ENCODE measurements at places on chromosomes 2 and 18.

DNA sequence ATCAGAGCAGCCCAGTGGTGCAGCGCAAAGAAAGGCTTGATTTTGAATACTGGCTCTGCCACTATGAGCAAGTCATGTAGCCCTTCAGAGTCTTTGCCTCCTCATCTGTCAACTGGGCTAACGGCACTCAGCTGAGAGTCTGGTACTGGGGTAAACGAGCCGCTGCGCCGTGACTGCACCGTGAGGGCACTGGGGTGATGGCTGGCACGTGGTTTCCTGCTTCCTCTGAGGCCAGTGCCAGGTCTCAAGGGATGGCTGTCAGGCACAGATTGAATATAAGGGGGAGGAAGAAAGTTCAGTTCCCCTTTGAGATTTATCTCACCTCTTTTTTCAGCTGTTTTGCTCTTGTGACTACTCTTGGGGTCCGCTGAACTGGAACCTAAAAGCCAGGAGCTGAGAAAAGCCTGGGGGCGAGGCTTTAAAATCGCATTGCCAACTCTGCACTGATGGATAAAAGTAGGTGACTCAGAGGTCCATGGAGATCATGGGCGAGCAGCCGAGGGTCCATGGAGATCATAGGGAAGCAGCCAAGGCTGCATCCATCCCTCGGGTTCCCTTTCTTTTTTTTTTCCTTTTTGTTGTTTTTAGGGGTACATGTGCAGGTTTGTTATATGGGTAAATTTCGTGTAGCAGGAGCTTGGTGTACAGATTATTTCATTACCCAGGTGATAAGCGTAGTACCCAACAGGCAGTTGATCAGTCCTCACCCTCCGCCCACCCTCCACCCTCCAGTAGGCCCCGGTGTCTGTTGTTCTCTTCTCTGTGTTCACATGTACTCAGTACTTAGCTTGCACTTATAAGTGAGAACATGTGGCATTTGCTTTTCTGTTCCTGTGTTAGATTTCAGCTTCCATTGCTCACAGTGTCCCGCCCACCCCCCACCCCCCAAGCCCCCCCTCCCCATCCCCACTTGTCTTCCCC lies 114.3 kb downstream of the SPP2 start:
- no peak for DNase-seq

- DNase-seq, result no peak
These were observed 378.3 kb downstream of the EN1 start for GRCh38 chr2:118469103-118469502.

DNA sequence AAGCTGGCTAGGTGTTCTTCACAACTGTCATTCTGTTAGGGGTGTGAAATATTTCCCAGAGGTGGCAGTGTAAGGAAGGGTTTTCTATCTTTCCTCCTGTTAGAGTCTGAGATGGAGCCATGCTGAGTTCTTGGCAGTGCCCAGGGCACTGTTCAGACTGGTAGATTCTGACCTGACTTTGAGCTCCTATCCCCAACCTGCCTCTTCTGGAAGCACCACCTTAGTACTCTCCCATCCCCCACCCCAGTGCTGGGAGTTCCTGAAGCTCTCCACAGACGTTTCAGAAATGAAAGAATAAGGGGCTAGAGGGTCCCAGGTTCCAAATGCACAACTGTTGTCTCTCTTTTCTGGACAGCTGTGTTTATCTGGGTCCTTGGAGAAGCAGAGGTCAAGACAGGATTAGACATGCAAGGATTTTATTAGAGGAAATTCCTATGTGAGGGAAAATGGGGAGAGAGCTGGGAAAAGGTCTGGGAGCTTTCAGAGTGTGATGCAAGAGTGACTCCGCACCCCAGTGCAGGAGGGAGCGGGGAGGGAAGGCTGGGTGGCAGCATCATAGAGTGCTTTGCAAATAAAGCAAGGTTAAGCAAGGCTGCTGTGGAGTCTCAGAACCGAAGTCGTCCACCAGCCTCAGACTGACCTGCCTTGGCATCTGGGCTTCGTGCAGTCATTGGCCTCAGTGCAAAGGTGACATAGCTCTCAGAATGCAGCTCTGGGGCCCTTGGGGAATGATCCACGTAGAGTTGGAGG lies 75.5 kb downstream of the SLC4A3 start:
- no peak for DNase-seq

- no peak for DNase-seq
These were observed 289.2 kb downstream of the TDRD15 start for GRCh38 chr2:21412944-21413443.

Data from activated CD4-positive, alpha-beta T cell treated with anti-CD3 and anti-CD28 coated beads for 24 hours (primary cell).